RWPE1 (cell line): ENCODE measurements at places on chromosomes 1 and 21.

DNA sequence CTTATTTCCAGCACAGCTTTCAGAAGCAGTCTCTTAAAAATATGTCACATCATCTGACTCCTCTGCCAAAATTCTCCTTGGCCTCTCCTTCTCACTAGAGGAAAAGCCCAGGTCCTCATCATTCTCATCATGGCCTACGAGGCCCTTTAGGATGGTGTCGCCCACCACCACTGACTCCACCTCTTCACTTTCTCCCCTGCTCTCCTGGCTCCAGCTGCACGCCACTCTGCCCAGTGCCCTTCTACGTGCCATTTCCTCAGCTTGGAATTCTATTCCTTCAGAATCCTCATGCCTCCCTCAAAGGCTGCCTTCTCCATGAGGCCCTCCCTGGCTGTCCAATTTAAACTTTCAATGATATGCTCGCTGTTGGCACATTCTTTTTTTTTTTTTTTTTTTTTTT is 25.3 kb upstream of the BTG2 start:
- no peak for DNase-seq

DNA sequence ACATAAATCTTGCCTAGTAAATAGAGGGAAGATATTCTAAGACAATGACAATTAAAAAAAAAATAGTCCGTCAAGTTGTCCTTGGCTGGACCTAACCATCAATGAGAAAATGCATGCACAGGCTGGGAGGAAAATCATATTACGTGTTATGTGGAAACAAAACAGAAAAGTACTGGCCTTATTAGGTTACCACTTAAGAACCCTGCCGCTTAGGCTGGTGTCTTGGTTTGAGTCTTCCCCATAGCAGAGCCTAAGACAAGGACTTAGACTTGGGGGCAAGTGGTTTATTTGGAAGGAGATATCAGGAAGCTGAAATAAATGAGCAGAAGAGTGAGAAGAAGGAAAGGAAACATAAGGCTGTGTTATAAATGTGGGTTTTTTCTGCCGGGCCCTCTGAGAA is 186.4 kb downstream of the MRPL39 start:
- DNase-seq, result no peak

DNA sequence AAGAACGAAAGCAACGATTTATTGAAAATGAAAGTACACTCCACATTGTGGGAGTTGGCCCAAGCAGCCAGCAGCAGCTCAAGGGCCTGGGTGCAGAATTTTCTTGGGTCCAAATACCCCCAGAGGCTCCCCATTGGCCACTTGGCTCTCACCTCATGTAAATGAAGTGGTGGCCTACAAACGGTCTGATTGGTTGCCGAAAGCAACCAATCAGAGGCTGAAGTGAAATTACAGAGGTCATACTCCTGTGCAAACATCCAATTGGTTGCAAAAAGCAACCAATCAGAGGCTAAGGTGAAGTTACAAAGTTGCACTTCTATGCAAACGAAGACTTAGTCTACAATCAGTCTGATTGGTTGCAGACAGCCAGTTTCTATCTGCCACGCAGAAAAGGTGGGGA is 31.9 kb downstream of the FAM163A start:
- no peak for DNase-seq

DNA sequence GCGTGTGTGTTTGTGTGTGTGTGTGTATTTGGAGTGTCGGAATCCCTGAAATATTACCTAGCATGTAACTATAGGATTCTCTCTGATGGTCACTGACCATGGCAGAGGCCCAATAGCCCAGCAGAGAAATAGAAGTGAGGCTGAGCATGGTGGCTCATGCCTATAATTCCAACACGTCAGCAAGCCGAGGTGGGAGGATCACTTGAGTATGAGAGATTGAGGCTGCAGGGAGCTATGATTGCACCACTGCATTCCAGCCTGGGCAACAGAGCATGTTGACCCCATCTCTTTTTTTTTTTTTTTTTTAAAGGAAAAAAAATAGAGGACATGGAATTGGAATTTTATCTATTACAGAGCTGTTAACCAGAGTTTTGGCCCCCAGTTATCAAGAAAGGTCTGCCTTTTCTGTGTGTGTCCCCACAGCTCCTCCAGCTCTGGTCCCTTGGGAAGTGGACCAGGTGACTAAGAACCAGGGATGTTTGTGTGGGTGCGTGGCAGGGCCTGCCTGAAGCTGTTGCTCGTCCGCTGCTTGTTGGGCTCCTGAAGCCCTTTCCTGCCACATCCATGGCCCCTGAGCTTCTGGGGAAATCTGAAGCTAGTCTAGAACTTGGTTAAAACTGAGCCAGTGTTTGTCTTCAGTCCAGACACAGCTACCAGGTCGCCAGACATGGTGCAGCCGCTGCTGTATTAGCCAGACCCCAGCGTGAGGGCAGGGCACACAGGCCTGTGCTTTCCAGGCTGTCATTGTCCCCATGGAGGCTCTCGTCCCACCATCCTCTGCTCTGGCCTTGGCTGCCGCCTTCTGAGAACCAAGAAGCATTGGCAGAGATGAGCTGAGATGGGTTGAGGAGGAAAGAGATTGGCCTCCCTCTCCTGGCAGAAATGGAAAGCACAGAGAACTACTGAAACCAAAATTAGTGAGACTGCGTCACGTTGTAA is 25.5 kb downstream of the CAPN9 start:
- peak; percentile 32 for DNase-seq

DNA sequence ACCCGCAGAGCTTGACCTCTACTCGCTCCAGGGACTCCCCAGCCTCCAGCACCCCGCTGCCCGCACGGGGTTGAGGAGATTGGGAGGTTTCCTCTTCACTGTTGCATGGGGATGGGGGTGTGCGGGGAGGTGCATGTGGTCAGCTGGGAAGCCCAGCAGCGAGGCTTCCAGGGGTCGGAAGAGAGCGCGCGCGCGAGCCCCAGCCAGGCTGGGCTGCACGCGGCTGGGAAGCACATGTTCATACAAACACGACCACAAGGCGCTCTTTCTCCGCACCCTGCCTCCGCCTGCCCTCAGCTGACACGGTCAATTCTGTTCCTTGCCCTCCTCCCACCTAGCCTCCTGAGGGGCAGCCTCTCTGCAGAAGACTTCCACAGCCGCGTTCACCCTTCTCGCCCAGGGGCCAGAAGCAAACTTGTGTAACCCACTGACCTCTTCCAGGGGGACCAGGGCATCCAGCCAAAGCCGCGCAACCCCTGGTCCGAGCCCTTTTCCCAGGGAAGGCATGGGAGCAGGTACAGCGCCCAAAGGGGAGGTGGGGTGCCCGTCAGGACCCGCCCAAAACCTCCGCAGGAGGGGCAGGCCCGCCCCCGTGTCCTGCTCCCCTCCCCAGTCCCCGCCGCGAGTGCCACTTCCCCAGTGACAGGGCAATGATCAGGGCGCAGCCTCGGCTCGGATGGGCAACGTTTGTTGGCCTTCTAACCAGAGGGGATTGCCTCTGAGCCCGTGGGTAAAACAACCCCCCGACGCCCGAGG is 1.3 kb downstream of the COL24A1 start:
- DNase-seq, result no peak

GRCh38 chr1:9589144-9589718 is 520 bp downstream of the TMEM201 start:
- peak; percentile 9 for DNase-seq

- DNase-seq, result no peak
Measured at GRCh38 chr1:3944578-3945125, 44.6 kb upstream of the C1orf174 start.

DNA sequence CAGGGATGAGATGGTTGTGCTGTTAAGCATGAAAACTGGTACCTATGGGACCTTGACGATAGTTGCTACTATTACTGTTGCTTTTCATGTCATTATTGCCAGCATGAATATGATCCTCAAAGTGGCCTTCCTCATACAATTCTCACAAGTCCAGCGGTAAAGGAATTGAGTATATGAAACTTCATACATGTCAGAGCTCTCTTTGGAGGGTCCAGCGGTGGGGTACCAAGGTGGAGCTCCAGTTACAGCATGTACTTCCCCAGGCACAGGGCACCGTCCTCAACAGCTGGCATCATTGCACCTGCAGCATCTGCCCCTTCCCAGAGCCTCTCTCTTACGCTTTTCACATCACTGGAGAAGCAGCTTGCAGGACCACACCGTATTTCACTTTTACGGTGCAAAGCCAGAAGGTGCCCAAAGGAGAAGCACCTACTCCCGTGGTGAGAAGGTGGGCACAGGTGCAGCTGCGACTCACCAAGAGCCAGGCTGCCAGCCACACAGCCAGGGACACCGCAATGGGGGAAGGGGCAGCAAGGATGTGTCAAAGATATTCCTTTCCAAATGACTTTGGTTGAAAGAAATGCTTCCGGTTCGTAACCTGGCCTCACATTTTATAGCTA is 166.4 kb upstream of the IRF2BP2 start:
- no peak for DNase-seq
